ENCODE measurements at places on chromosomes 3 and 15.

GRCh38 chr15:88221836-88222235 lies 34.7 kb downstream of the NTRK3 start:
- DNase-seq = no peak

- DNase-seq = no peak
These were observed 138.2 kb downstream of the EPHA3 start for GRCh38 chr3:89245612-89246011.

GRCh38 chr3:184031187-184031792 lies at the start of gene HTR3D:
Gene HTR3D, plus strand, starts transcription at chr3:184031742. Its CDS starts 0 bp downstream, at chr3:184031742.
- no peak for DNase-seq

DNA sequence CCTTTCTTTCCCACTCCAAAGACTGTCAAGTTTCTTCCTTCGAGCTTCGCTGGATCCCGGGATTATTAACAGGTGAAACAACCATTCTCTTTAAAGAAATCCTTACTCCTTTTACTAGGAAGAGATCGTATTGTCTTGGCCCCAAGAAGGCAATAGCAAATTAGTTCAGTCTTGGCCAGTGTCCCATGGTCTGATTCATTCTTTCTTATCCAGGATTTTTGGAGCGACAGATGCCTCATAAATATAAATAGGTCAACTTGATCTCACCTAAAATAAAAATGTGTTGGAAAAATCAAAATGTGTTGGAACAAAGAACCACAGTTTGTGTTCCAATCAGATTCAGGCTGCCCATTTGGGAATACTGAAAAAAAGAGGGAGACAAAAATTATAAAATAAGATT lies 140.1 kb upstream of the TMEM108 start:
- no peak for DNase-seq

GRCh38 chr3:105174017-105174615 lies 192.6 kb upstream of the ALCAM start:
- no peak for DNase-seq

DNA sequence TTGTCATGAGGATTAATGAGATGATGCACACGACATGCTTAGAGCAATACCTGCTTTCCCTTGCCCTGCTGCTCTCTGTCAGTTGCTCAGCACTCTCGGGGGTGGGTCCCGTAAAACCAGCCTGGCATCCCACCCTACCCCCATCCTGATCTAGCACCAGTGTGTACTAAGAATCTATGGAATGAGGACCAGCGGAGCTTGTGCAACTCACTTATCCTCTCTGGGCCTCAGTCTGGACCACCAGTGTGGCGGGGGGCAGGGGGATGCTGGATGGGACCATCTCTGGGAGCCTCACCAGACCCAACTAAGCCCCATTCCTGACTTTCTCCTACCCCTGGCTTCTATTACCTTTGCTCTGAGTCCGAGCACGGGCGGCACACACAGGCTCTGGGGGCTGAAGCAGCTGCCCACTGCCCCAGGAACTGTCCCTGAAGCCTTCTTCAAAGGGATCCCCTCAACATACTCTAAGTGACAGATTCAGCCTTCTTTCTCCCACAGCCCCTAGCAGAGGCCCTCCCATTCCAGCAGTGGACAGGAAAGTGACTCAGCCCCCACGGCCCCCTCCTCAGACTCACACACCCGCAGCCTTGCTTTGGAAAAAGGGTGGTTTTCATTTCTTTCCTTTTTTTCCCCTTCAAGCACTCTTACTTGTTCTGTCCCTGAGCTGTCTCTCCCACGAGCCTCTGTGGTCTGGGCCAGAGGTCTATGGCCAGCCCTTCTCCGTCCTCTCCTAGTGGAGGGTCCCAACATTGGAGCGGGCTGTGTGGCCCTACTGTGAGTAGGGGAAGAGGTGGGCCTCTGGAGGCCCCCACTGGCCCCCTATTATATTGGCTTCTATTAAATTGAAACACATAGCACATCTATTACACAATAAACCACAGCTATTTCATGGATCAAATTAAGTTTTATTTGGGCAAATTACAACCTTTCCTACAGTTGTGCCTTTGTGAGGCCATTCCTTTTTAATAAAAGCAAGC lies 100.3 kb downstream of the SMAD6 start:
- DNase-seq = no peak

DNA sequence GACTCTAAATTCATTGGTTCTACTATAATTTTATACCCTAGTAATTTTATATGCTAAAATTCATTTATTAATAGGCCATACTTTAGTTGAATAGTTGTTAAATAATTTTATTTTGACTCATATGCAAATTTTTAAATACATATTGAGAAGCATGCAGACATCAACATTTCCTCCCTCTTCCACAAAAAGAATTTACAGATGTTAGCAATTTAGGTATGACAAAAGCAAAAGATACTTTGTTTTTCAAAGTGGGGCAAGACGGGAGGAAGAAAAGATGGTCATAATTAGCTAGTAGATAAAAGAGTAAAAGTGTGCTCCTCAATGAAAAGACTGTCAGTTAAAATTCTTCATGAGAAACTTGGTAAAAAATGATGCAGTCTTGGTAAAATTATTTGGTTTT lies 148.9 kb upstream of the TSPAN3 start:
- no peak for DNase-seq

DNA sequence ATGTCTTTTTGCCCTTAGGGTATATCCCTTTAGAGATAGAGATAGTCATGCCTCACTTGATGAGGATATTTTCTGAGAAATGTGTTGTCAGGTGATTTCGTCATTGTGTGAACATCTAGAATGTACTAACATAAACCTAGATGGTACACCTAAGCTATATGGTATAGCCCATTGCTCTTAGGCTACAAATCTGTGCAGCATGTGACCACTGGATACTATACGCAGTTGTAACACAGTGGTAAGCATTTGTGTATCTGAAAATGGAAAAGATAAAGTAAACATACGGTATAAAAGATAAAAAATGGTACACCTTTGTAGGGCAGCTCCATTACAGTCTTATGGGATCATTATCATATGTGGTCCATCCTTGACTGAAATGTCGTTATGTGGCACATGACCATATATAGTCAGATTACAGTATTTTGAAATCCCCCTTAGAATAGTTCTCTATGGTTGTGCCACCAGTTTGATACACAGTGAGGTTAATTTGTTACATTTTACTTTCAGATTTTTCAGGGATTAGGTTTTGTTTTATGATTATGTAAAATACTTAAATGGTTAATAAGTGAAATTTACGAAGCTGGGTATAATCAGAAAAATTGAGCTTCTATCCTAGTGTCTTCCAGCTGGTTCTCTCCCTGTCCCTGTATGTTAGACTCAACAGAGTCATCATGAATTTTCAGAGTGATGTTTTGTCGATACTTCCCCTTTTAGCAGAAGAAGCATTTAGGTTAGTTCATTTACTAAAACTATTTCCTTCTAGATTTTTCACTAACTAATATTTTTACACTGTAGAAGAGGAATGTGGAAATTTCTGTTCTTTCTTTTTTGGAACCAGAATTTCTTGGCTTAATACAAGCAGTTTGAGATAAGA lies 12.8 kb downstream of the SETD5 start:
- DNase-seq = no peak

GRCh38 chr3:10093678-10094077 lies 14.4 kb downstream of the FANCD2OS start:
- DNase-seq = no peak

GRCh38 chr3:171497468-171497867 lies 37.3 kb upstream of the TNIK start:
- no peak for DNase-seq

DNA sequence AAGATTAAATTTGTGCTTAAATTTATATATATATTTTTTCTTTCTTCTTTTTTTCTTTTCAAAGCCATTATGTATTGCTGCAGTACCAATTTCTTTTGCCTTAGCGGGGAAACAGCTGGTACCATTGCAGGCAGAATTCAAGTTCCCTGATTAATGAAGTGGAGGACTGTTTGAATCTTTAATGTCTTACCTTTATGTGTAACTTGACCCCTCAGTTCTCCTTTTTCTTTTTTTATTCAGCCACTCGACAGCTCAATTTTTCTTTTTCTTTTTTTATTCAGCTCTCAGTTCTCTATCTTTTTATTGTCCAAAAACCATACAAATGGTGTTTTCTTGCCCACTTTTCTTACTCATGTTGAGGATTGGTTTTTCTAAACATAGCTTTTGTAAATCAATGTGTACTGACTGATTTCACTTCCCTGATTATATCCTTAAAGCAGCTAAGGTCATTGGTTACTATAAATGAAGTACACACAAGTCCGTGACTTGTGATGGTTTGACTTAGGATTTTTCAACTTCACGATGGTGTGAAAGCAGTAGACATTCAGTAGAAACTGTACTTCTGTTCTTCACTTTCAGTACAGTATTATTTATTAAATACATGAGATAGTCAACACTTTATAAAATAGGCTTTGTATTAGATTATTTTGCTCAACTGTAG lies 22.8 kb downstream of the ATP2C1 start:
- DNase-seq = no peak

GRCh38 chr15:89332446-89332845 lies 2.2 kb downstream of the POLG start:
- no peak for DNase-seq

- no peak for DNase-seq
These were observed 164.3 kb downstream of the ECT2 start for GRCh38 chr3:172914854-172915253.

DNA sequence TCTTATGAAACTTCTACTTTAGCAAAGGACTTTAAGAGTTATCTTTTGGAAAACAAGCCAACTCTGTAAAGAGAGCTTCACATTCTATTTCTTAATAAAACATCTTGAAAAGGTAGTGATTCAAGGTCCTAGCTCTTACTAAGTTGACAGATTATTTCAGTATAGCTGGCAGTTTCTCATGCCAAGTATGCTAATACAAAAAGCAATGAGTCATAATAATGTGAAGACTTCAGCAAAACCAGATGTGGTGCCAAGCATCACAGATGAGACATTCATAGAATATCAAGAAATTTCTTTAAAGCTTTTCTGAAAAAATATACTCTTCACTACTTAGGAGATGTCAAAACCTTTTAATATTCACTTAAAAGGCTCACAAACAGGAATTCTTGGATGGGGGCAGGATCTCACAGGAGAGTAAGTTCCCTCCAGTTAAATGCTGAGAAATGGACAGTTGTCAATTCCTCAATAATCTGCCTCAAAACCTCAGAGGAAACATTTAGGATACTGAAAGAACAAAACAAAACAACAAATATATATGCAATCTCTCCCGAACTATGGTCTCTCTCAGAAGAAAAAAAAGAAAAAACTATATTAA lies 45.6 kb downstream of the DCBLD2 start:
- DNase-seq = no peak

- no peak for DNase-seq
These were observed 220.9 kb upstream of the NANOGP8 start for GRCh38 chr15:35305946-35306345.

DNA sequence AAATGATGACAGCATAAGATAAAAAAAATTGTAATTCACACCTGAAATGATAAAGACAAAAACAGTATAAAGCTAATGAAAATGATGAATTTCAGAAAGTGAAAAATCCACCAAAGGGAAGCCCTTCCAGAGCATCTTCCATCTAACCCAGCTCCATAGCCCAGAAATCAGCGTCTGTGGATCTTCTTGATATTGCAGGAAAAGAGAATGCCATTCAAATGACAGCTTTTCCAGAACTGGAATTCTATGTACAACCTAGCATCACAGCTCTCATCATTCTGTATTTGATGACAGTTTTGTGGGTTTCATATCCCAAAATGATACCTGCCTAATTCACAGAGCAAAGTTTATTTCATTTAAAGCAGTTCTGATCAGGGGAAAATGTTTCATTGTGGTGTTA lies 267.3 kb downstream of the FHIT start:
- DNase-seq = no peak

- no peak for DNase-seq
These were observed 499.4 kb upstream of the MDFIC2 start for GRCh38 chr3:70811880-70812279.

- DNase-seq = no peak
These were observed at the start of gene P2RY12 for GRCh38 chr3:151384741-151385174. Gene P2RY12, minus strand, starts transcription at chr3:151384753. Its CDS starts 45,908 bp downstream, at chr3:151338845.

GRCh38 chr3:4724051-4724629 lies 231.0 kb downstream of the ITPR1 start:
- DNase-seq = no peak

GRCh38 chr3:32120471-32120870 lies 14.1 kb downstream of the GPD1L start:
- DNase-seq = no peak

GRCh38 chr3:194023501-194024280 lies 112.3 kb upstream of the HES1 start:
- DNase-seq = no peak

- no peak for DNase-seq
These were observed 79.5 kb downstream of the CHRD start for GRCh38 chr3:184459355-184459754.

GRCh38 chr3:123150449-123151215 lies 51.1 kb upstream of the SEC22A start:
- DNase-seq = no peak

DNA sequence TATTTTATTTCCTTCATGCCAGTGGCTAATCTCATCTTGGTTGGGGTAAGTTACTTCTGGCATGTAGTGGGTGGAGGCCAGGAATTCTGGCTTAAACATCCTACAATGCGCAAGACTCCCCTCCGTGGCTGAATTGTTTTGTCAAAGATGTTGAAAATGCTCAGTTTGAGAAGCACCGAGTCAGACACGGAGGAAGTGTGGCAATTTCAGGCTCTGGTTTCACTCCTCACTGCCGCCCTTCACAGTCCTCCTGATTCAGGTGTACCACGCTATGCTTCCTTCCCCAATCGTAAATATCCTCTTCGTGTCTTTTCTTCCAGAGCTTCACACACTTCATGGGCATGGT lies 150.7 kb downstream of the OPA1 start:
- no peak for DNase-seq

DNA sequence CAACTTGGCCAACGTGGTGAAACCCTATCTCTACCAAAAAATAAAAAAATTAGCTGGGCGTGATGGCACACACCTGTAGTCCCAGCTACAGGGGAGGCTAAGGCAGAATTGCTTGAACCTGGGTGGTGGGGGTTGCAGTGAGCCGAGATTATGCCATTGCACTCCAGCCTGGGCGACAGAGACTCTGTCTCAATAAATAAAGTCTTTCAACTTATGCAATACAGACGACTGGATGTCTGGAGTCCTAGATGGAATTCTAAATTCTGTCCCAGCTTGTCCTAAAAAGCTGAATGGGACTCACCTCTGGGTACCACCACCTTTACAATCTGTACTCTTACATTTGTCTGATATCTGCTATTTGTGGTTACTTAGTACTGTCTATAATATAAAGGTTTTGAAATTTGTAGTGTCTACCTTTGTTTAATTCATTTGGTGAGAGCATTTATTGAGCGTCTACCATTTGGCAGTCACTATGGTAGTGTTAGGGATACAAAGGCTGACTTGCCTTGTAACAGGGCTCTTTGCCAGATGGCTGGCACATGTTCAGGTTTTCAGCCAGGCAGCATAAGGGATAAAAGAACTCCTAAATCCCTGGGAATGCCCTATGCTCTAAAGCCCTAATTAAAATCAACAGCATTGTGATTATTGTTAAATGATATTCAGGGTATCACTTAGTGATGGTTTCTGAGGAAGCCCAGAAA lies 7.2 kb upstream of the ZNF609 start:
- DNase-seq = no peak

DNA sequence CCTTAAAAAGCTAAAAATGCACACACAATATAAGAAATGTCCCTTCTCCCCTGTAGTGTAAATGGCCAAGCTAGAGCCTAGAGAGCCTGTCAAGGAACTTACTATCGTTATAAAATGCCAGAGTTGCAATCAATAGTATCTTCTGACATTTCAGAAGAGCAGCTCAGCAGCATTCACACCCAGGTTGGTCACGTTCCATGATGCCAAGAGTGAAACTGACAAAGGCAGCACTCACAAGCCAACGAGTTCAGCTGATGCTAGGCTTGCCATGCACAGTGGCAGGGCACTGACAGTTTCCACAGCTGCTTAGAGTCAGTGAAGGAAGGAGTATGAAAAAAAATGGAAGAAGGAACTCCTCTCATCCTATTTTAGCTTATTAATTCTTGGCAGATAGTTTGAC lies 331.4 kb upstream of the CCDC54 start:
- no peak for DNase-seq

Measured in activated naive CD4-positive, alpha-beta T cell (primary cell).